ENCODE measurements at places on chromosomes 2 and 18.

DNA sequence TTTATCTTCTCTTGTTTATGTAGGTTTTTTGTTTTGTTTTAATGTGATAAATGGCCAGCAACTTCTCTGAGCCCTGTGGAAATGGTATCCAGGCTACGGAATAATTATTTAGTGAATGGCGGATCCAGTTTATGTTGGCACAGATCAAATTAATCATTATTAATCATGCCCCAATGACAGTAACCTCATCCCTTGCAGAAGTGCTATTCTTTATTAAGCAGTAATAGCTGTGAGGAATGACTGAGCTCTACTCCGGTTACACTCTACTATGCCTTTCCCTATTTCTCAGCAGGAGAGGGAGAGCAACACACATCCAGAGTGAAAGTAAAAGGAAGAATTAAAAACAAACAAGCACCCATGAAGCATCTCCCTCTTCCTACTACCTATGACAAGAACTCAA, 84.8 kb downstream of the SETBP1 start:
- no peak overlapping the region for H3K27ac ChIP-seq
- peaks cover 12% of the 10 kb centered on the region for H3K4me1 ChIP-seq
- DNase-seq = no peak
- H3K27me3 ChIP-seq = no peaks in the 10 kb centered on the region
- no peaks in the 10 kb centered on the region for H3K36me3 ChIP-seq

DNA sequence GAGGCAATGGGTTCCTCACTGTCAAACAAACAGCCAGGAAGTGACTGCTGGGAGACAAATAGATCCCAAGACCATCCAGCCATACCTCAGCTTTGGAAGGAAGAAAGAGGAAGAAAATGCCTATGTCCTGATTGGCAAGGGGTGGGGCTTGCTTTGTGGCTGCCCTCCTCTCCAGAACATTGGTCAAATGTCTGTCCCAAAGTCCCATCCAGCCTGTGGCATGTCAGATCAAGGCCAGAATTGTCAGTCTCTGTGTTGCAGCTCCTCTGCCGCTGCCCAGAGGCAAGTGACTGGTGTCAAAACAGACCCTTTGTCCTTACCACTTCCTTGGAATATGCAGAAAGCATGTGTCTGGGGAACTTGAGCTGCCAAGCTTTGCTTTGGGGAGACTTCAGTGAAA, 63.0 kb upstream of the SMAD2 start:
- H3K27ac ChIP-seq = no peak overlapping the region
- no peaks in the 10 kb centered on the region for H3K27me3 ChIP-seq
- H3K4me1 ChIP-seq = no peaks in the 10 kb centered on the region
- no peaks in the 10 kb centered on the region for H3K36me3 ChIP-seq
- no peak for DNase-seq
- H3K4me3 ChIP-seq = no peak overlapping the region

DNA sequence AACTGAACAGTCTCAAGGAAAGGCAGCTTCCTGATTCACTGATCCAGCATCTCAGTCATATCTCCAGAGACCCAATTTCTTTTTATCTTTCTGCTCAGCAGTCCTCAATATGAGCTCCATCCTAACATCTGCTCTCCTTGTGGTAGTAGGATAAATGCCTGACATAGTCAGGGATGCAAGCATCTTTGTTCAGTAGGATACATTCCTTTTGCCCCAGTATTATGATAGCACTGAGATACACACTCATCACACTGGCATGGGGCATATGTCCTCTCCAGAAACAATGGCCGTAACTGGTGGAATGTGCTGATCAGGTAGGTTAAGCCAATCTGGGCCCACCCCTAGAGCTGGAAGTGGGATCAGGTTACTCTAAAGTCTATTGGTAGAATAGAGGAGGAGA, 207.2 kb downstream of the ETAA1 start:
- no peak overlapping the region for H3K4me3 ChIP-seq
- H3K4me1 ChIP-seq = no peaks in the 10 kb centered on the region
- DNase-seq = no peak

DNA sequence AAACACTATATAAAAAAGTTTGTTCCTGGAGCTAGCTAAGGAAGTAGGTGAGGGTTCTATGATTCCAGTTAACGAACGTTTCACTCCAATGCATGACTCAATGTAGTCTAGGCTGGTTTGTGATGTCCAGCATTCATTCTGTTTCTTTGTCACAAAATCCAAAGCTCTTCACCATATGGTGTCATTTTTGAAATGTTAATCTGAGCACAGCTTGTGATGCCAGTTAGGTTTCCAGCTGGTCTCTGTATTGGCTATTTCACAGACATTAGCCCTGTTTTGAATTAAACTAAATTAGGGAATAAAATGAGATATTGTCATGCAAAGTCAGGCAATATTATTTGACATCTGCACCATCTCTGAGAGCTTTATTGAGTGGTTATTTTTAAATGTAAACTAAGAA, 159.4 kb downstream of the RBM43 start:
- H3K36me3 ChIP-seq = no peaks in the 10 kb centered on the region
- no peak for DNase-seq
- no peaks in the 10 kb centered on the region for H3K4me1 ChIP-seq

DNA sequence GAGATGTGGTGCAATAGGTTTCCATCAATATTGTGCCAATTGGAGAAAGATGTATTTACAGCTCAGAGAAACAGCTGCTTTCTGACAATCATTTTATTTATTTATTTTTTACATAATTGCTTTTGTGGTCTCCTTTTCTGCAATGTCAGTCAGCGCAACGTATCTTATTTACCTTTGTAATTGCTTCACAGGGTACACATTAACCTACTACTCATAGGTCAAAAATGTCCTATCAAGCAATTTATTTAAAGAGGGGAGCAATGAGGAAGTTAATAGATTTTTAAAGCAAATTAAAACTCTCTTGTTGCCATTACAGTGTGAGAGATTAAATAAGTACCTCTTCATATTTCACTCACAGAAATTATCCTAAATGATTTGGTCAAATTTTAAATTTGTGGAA, 291.0 kb downstream of the CALCRL start:
- no peaks in the 10 kb centered on the region for H3K4me1 ChIP-seq
- H3K27me3 ChIP-seq = no peaks in the 10 kb centered on the region
- H3K36me3 ChIP-seq = no peaks in the 10 kb centered on the region
- no peak for DNase-seq

DNA sequence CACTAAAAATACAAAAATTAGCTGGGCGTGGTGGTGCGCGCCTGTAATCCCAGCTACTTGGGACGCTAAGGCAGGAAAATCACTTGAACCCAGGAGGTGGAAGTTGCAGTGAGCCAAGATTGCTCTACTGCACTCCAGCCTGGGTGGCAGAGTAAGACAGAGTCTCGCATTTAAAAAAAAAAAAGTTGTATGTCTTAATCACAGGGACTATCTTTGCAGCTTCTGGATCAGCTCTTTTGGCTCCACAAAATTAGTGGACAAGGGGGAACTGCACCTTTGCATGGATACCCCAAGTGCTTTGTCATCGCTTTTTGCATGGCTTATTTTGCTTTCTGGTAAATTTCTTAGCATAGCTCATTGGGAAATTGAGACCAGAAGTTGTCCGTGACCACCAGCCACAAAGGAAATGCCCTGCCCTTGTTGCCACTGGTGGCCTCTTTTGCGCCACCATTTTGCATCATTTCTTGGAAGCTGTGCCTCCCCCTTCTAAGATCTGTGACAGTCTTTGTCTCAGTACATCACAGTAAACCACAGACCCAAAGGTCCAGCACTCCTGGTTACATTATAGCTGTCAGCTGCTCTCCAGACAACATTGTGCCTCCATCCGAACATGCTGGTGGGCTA, 43.9 kb upstream of the PCBP1 start:
- DNase-seq = no peak
- no peak overlapping the region for H3K27ac ChIP-seq
- no peaks in the 10 kb centered on the region for H3K4me1 ChIP-seq
- H3K36me3 ChIP-seq = no peaks in the 10 kb centered on the region
- no peak overlapping the region for H3K4me3 ChIP-seq

DNA sequence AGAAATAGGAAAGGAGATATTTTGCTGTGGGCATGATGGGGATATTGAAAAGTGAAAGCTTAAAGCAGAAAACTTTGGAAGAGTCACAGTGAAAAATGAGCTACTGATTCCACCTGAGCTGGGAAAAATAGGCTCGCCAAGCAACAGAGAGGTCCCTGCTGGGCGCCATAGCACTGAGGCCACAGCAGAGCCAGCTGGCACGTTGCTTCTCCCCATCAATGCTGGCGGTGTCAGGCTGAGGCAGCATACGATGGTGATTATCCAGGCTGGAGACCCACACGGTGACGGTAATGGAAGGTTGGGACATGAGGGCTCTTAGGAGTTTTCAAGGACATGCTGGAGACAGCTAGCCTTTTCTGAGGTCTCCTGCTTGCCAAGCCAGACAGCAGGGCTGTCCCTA, 25.8 kb upstream of the DTNB start:
- no peaks in the 10 kb centered on the region for H3K27me3 ChIP-seq
- no peak for DNase-seq
- H3K27ac ChIP-seq = no peak overlapping the region
- no peaks in the 10 kb centered on the region for H3K4me1 ChIP-seq

GRCh38 chr2:167862296-167862695, 385.1 kb downstream of the STK39 start:
- H3K4me1 ChIP-seq = no peaks in the 10 kb centered on the region
- H3K27me3 ChIP-seq = no peaks in the 10 kb centered on the region

GRCh38 chr2:190679813-190680591, 31.1 kb downstream of the NAB1 start:
- H3K4me1 ChIP-seq = no peaks in the 10 kb centered on the region
- no peak overlapping the region for H3K4me3 ChIP-seq
- peak overlapping the region; percentile 15 for H3K27ac ChIP-seq
- H3K36me3 ChIP-seq = no peaks in the 10 kb centered on the region

DNA sequence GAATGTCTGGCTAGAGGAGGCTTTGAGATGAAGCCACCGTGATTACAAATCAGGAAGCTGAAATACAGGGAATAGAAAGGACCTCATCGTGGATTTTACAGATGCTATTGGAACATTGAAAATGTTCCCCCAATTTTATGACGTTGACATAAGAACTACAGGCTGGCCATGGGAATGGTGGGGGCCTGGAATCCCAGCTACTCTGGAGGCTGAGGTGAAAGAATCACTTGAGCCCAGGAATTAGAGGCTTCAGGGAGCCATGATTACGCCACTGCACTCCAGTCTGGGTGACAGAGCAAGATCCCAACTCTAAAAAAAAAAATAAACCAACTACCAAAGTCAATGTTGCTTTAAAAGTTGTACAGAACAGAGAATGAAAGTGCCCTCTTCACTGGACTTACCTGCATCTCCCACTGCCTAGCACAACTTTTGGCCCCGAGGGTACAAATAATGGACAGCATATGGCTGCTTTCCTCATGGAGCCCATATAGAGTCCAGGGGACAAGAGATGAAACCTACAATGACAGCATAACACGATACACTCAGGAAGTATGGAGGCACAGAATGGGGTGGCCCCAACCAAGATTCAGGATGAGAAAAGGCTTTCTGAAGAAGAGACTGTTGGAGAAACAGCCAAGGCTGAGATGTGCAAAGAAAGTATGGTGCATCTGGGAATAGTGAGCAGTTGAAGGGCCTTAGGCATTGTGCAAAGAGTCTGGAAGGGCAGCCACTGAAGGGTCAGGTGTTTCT, 254.8 kb downstream of the MYCN start:
- no peaks in the 10 kb centered on the region for H3K27me3 ChIP-seq
- H3K4me3 ChIP-seq = no peak overlapping the region
- H3K36me3 ChIP-seq = no peaks in the 10 kb centered on the region
- no peak overlapping the region for H3K27ac ChIP-seq
- no peak for DNase-seq

DNA sequence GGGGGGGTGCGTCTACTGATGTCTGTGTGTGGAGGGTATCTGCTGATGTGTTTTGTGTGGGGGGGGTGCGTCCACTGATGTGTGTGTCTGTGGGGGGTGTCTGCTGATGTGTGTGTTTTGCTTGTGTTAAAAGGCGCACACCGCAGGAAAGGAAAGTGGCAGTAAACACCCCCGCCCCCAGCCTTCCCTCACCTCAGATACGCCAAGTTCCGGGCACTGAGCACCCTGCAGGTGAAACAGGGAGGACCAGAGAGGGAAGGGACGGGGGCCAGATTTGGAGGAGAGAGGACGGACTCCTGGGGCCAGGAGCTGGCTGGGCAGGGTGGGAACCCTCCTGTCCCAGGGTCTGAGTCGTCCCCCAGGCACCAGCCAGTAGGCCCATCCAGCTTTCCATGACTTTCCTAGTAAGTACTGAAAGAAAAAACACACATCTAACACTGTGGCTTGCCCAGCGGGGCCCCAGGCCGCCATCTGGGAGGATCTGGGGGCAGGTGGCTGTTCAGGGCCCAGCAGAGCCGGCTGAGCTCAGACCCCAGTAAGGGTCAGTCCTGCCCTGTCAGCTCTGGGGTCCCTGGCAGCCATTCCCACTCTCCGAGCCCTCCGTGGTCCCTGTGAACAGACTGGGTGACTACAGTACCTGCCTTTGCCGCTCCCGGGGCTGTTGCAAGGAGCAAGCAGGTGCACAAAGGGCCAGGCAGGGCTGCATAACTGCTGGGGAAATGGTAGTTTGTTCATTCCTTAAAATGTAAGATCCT, 126.9 kb downstream of the NFATC1 start:
- H3K27me3 ChIP-seq = no peaks in the 10 kb centered on the region
- no peak overlapping the region for H3K4me3 ChIP-seq
- no peak overlapping the region for H3K27ac ChIP-seq
- H3K4me1 ChIP-seq = no peaks in the 10 kb centered on the region
- peak; percentile 41 for DNase-seq
- H3K36me3 ChIP-seq = no peaks in the 10 kb centered on the region

- no peak overlapping the region for H3K27ac ChIP-seq
- no peak overlapping the region for H3K4me3 ChIP-seq
- no peaks in the 10 kb centered on the region for H3K36me3 ChIP-seq
- no peaks in the 10 kb centered on the region for H3K27me3 ChIP-seq
Observed at GRCh38 chr2:72708236-72708635, 117.6 kb downstream of the EXOC6B start.

DNA sequence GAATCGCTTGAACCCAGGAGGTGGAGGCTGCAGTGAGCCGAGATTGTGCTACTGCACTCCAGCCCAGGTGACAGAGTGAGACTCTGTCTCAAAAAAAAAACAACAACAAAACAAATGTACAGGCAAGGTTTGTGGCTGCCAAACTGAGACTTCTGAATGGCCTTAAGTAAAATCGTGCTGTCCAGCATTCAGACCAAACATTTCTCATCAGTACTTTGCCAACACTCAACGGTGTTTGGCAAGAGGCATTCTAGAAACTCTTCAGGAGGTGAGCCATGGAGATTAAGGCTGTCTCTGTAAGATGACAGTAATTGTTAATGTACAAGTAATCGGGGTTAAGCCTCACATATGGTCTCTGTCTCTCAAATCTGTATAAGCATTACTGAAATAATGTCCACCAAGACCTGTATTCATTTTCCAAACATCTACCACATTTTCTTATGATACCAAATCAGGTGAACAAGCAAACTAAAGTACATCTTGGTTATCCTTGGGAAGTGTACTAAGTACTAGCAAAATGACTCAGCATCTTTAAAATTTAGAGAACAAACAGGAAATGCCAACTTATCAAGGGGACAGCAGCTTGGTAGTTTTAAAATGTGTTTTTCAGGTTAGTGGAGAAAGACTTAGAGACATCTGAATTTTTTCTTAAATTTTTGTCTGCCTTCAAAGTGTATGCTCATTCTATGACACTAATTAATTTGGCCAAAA, 29.3 kb downstream of the SERPINE2 start:
- H3K4me1 ChIP-seq = no peaks in the 10 kb centered on the region
- no peaks in the 10 kb centered on the region for H3K36me3 ChIP-seq
- no peak for DNase-seq
- no peaks in the 10 kb centered on the region for H3K27me3 ChIP-seq
- H3K4me3 ChIP-seq = no peak overlapping the region
- H3K27ac ChIP-seq = no peak overlapping the region

GRCh38 chr2:178892751-178893625, 85.8 kb upstream of the TTN start:
- no peak for DNase-seq
- no peaks in the 10 kb centered on the region for H3K36me3 ChIP-seq
- no peak overlapping the region for H3K27ac ChIP-seq
- no peaks in the 10 kb centered on the region for H3K27me3 ChIP-seq
- H3K4me3 ChIP-seq = no peak overlapping the region

All from breast epithelium (tissue), 4 donors.